ENCODE measurements at places on chromosomes 12 and 14.

DNA sequence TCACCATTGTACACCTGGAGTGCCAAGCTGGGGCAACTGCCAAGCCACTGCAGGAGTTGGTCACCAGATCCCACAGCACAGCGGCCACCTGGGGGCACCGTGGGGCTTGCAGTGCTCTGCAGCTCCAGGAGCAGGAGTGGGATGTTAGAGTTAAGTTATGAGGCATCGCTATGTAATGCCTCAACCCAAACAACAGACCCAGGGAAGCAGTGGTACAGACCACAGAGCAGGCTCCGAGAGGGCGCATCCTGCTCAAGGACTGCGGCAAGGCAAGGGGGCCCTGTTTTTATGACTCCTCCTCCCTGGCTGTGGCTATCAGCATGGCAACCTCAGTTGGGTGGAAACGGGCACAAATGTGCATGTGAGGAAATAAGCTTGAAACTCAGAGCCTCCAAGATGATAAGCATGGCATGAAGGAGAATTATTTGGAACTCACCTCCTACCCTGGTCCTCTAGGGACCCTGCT is 63.1 kb downstream of the ARL6IP4 start:
- DNase-seq: peak; percentile 55

DNA sequence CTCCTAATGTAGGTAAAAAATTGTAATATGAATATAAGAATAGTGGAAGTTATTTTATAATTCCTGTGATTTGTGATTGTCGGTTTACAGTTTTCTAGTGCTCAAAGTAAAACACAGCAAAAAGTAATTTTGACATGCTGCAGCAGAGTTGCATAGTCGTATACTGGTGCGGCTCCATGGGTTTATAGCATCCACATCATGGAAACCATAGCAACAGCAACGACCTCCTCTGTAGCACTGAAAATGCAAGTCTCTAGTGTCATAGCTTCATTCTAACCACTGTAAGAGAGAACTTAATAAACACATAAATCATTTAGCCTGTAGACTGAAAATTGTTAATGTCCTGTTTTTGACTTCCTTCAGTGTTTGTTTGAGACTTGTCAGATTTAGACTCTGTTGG is 574.3 kb downstream of the KCNH5 start:
- no peak for DNase-seq

DNA sequence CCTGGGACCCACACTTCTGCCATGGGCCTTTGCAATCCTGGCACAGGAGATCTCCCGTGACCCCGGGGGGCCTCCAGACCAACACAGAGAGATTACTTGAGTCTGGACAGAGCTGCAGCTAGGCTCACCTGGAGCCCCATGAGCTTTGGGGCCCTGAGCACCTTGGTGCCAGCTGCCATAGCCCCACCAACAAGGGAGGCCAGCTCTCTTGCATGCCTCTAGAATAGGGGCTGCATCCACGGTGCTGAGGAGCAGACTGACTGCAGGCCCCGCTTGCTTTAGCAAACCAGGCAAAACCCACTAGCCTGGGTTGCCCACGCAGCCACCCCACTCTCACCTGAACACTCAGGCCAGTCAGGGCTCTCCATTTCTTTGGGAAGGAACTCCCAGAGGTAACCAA is 3.7 kb upstream of the OR4N2 start:
- DNase-seq: no peak

DNA sequence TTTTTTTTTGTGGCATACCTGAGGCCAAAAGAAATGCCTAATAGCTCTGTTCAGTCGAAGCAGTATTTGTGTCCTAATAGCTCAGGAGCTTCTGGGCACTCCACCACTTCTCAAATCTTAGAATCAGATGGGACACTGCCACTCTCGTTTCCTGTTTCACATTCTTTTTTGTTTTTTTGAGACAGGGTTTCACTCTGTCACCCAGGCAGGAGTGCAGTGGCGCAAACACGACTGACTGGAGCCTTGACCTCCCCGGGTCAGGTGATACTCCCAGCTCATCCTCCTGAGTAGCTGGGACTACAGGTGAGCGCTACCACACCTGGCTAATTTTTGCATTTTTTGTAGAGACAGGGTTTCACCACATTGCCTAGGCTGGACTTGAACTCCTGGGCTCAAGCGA is 52.7 kb downstream of the SPPL3 start:
- DNase-seq: no peak

- DNase-seq: no peak
Observed at GRCh38 chr12:76519538-76519937, 40.0 kb downstream of the OSBPL8 start.

DNA sequence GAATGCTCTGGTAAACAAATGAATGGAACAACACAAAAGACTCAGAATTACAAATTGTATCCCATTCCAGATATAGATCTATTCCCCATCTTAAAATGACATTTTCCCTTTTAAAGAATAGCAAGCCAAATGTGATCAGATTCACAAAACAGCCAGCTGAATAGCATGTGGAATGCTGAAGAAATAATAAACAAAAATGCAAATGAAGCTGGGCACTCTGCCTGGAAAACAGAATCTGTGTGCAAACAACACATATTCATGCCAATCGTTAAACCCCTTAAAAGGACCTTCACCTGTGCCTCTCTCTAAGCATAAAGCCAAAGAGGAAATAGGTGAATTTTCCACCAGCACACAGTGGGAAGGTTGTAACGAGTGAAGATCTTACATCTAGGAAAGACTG is 67.9 kb upstream of the PDZRN4 start:
- DNase-seq: no peak

DNA sequence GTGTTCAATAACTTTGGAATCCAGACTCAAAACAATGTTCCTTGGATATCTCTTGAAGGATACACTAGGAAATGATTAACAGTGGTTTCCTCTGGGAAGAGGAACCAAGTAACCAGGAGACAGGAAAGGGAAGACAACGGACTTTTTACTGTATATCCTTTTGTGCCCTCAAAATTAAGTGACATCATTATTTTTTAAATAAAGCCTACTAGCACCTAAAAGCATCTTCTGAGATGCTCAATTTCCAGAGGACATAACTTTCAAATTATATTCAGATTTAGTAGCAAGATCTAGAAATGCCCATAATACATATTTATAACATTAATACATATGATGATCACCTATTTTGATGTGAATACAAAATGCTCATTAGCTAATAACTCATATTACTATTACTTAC is 6.5 kb downstream of the HECTD1 start:
- no peak for DNase-seq

- DNase-seq: no peak
Observed at GRCh38 chr12:103241184-103241583, 254.6 kb downstream of the C12orf42 start.

DNA sequence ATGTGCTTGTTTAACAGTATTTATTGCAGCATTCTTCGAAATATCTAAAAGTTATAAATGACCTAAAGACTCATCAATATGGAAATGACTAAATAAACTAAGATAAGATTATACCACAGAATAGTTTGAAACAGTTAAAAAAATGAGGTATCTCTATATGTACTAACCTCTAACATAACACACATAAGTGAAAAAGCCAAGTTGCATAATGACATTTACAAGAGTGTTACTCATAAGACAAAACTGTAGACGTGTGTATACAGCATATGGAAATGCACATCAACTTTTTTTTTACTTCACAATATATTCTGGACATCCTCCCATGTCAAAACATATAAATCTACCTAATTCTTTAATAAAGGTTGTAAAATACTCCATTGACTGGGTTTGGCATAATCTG is 22.8 kb downstream of the CPM start:
- DNase-seq: peak; percentile 48

DNA sequence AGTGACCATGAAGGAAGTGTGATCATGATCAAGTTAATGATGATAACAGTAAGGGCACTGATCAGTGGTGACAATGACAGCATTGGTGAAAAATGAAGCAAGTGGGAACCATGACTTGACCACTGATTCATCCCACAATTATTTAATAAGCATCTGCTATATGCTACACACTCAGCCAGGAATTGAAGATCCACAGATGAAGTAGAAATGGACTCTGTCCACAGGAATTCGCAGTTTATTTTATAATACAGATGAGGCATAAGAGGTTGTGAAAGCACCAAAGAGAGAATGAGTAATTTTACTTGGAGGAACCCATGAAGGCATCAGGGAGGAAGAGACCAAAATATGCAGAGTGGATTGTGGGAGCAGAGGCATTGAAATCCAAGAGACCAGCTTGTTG is 33.8 kb upstream of the SMUG1 start:
- DNase-seq: peak; percentile 96

- no peak for DNase-seq
Observed at GRCh38 chr14:31560759-31561154, 447 bp upstream of the NUBPL start.

GRCh38 chr12:2360630-2361170 is 307.9 kb downstream of the CACNA1C start:
- DNase-seq: no peak

DNA sequence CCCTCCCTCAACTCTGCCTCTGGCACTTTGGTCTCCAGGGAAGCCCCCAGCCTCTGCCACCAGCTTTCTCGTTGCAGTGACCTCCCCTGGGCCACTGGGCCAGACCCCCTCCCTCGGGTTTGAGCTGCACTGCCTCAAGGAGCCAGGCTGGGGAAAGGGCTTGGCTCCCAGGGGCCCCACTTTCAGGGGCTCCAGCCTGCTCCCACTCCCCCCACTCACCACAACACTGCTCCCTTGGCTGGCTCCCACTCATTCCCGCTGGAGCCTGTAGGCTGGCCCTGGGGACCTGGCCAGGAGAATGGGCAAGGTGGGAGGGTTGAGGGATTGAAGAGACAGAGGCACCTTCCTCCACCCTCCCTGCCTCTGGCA is 19.3 kb upstream of the KIF26A start:
- DNase-seq: no peak

GRCh38 chr14:64438181-64438841 is 27.0 kb upstream of the AKAP5 start:
- DNase-seq: peak; percentile 66

GRCh38 chr14:46782281-46782680 is 130.7 kb upstream of the RPL10L start:
- no peak for DNase-seq

DNA sequence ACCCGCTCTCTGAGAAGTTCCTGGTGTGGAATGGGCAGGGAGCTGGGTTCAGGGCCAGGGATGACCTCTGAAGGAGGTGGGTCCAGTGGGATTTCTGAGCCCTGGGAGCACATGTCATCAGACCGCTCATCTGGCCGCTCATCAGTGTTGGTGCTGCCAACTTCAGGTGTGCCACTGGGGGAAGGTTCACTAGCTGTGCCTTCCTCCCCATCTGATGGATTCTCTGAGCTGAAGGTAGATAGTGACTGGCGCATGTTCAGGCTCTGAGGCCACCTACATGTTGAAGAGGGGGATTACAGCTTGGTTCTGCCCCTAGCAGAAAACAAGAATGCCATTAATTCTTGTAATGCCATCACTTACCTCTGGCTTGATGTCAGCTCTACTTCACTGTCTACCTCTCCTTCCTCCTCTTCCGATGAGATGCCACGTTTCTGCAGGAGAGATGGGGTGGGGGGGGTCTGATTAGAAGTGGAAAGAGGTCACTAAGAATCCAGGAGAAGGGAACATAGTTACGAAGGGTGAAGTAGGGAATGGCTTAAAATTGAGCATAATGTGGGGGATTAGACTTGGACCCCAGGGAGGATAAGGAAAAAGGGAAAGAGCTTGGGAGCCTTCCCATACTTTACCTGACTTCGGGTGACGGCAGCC is 17.2 kb downstream of the MAP3K12 start:
- DNase-seq: no peak

- DNase-seq: no peak
Observed at GRCh38 chr14:52780893-52781292, 10.5 kb downstream of the GNPNAT1 start.

- peak; percentile 35 for DNase-seq
Observed at GRCh38 chr12:80282226-80282625, 161.8 kb upstream of the PTPRQ start.

GRCh38 chr12:70469221-70469820 is 103.2 kb downstream of the KCNMB4 start:
- no peak for DNase-seq

DNA sequence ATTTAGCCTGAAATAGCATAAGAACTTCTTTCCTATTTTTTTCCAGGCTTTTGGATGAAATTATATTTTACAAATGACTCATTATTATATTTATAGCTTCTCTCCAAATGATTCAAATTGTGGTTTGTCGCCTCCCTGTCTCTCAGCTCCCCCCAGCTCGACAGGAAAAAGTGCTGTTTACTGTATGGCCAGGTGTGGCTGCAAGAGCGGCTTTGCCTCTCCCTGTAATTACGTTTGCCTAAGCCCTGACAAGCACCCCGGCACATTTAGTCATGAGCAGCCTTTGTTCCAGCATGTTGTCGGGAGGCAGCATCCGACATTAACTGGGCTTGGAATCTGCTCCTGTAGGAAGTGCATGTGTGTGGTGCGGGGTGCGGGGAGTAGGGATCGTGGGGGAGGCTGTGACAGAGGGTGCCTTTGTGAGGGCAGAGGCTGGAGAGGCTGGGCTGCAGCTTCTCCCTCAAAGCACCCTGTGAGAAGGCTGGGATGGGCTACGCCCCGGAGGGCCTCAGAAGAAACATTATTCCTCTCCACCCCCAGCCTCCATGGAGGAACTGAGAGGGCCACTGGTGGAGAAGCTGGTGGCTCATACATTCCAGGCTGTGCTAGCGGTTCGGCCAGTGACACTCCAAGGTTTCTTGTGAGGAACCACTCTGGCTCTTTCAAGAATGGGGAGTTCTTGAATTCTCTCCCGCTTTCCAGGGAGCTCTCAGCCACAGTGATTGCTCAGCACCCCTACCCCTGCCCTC is 42.1 kb upstream of the CTDSP2 start:
- DNase-seq: peak; percentile 99

DNA sequence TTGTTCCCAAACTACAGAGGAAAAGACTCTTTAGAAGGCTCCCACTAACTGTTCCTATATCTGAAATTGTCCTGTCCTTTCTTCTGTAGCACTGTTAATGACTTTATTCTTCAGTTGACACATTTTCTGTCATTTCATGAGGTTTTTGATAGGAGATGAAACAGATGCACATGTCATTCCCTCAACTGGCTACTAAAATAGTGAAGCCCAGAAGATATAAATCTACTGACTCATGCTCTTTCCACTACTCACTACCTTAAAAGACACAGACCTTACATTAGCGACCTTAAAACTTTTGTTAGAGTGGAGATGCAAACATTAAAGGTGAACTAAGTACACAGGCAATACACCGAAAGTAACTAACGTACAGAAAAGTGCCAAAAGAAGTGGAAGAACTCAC is 59.5 kb upstream of the ANKS1B start:
- no peak for DNase-seq

DNA sequence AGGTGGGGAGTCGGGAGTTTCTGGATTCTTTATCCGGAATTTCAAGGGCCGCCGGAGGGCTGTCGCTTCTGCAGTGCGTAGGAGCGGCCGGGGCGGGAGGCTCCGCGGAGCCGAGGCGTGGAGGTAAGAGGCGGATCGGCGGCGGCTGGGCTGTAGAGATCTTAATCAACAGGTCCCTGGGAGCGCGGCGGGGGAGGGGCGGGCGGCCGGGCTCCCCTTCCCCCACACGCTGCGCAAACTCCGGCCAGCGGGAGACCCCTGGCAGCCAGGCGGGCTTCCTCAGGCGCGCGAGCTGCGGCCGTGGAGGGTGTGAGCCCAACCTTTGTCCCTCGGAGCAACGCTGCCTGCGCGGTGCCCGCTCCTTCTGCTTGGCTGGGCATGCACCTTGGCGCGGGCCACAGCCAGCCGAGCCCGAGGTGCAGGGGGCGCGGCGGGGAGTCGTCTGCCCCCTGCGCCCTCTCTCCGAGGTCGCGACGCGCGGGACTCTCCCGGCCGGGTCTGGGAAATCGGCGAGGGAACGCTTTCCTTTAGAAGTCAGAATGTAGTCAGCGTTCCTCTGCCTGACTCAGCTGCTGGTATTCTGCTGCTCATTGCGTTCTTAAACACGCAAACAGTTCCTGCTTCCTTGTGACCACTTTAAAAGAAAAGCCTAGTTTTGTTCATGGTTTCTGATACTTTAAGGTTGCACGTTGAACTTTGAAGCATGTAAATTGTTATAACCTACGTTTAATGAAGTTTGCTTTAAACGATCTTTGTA is at the start of gene PALS1:
Gene PALS1, plus strand, starts transcription at position 25 of the 757 bp plus-strand sequence. CDS start 37,736 bp downstream, outside the sequence.
- DNase-seq: peak; percentile 89

Measured in foreskin keratinocyte (primary cell).